Eye (tissue), 1 donor: ENCODE measurements at places on chromosomes 16 and 17.

DNA sequence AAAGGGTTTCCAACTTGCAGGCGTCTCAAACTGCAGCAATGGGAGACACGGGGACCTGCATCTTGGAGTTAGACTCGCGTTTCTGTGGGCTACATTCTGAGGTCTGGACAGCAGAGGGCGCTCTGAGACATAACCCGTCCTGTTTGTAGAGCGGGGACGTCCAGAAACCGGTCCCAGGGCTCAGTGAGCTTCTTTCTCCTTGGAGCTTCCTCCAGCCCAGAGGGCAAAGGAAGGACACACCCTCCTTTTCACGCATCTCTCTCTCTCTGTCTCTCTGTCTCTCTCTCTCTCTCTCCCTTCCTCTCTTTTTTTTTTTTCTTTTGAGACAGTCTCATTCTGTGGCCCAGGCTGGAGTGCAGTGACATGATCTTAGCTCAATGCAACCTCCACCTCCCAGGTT, 19.8 kb downstream of the COX4I1 start:
- peak; percentile 93 for DNase-seq

DNA sequence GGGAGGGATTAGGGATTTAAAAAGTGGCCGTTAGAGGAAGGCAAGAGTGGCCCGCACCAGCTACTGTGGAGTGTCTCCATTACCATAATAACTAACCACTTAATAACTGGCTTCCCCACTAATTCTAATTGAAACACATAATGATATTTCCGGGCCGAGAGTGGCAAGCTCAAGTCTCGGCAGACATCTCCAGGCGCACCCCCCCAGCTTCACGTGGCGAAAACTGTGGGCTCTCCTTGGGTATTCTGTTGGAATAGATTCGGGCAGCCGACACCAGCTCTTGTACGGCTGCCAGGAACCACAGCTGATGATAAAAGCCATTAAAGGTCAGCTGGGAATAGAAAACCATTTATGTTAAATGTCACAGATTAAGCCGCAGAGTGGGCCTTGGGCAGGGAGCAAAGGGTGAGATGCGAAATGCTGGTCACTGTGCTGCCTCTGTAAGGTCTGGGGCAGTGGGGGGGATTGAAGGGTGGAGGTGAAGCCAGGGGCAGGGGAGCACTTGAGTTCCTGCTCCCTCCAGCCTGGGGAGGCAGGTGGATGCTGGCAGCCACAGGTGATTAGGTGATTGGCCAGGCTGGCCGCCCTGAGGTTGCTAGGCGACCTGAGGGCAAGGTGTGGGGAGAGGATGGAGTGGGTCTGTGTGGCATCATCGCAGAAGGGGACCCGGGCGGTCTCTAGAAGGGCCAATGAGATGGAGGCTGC, 115.6 kb upstream of the SDK2 start:
- DNase-seq = peak; percentile 93

DNA sequence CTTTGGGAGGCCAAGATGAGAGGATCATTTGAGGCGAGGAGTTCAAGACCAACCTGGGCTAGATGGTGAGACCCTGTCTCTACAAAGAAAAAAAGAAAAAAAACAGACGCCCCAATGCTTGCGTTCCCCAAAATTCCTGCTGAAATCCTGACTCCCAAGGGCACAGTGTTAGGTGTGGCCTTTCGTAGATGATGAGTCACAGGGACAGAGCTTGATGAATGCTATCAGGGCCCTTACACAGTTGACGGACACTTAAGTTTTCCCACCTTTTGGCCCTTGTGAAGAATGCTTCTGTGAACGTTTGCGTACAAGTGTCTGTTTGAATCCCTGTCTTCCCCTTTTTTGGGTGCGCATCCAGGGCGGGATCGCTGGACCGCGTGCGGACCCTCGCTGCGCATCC, 16.5 kb upstream of the ZNF750 start:
- no peak for DNase-seq

- no peak for DNase-seq
These were observed 17.4 kb downstream of the ARHGAP27 start for GRCh38 chr17:45414990-45415881.

GRCh38 chr16:89507214-89507833, 879 bp upstream of the SPG7 start:
- no peak for DNase-seq

DNA sequence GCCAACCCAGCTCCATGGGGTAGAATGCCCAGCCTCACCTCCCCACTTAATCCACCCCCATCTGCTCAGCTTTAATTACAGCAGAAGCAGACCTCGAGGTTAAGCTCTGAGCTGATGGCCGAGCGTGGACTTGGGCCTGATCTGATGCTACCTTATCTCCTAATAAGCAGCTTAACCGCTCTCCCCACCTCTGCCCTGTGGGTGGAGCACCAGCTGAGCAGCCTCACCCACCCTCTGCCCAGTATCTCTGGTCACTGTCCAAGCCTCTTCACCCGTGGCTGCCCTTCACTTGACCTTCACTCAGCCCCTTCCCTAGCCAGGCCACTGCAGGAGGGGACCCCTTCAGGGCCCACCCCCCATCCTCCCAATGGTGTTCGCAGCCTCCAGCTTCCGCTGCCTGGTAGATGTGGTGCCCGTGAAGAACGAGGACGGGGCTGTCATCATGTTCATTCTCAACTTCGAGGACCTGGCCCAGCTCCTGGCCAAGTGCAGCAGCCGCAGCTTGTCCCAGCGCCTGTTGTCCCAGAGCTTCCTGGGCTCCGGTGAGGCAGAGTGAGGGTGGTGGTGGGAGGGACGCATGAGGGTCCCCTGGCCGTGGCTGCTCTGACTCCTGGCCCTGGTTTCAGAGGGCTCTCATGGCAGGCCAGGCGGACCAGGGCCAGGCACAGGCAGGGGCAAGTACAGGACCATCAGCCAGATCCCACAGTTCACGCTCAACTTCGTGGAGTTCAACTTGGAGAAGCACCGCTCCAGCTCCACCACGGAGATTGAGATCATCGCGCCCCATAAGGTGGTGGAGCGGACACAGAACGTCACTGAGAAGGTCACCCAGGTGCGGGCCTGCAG, 6.8 kb downstream of the KCNH6 start:
- no peak for DNase-seq

- DNase-seq = no peak
These were observed 7.7 kb upstream of the SPATA2L start for GRCh38 chr16:89709166-89709565.

DNA sequence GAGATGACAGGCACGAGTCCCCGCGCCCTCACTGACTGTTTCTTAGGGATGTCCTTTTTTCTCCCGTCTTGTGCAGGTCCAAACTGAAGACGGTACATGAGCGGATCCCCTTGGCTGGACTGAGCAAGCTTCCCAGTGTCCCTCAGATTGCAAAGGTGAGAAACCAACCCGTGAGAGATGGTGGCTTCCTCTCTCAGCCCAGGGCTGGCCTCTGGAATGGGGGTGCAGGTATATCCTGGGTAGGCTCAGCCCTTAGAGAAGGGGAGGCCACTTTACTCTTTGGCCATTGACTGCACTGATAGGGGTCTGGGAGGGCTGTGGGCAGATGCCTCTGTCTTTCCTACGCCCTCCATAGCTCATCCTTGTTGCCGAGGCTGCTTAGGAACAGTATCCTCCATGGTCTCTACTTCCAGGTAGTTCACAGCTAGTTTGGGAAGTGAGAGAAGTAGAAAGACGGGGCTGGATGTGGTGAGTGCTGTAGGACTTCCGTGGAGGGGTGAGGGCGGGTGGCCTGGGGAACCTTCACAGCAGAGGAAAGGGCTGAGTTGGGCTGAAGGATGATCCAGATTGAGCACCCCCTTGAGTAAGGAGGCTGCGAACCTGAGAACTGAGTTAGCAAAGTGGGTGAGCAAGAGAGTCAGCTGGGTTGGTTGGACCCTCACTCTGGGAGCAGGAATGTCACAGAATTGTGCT, 83.0 kb downstream of the OR1D5 start:
- no peak for DNase-seq

- DNase-seq = peak; percentile 83
These were observed 139.5 kb downstream of the CYLD start for GRCh38 chr16:50881331-50881830.

- no peak for DNase-seq
These were observed 1.5 kb downstream of the GAS7 start for GRCh38 chr17:10196941-10197340.

DNA sequence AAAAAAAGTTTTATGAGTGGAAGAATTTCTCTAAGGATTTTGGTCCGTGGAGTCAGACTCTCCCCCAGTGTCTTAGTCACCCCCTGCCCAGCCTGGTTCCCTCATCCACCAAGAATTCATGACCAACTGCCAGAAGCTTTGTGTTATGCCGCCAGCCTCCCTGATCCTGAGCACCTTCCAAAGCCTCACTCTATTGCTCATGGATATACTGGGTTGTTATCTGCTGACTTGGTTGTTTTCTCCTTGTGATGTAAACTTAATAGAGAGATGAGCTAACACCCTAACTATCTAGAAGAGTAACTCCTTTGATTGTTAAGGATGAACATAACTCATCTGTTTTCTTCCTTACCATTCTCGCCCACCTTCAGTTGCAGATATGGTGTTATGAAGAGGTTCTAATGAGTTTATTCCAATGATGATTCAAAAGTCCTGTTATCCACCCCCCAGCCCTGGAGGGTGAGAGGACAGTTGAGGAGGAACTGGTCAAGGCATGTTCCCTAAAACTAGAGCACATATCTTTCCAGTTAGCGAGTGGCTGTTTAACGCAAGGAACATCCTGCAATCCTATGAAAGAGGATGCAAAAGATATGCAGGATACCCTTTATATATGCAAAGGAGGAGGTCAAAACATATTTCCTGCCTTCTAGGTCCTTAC, 1.5 kb upstream of the PSMD3 start:
- DNase-seq = peak; percentile 16

DNA sequence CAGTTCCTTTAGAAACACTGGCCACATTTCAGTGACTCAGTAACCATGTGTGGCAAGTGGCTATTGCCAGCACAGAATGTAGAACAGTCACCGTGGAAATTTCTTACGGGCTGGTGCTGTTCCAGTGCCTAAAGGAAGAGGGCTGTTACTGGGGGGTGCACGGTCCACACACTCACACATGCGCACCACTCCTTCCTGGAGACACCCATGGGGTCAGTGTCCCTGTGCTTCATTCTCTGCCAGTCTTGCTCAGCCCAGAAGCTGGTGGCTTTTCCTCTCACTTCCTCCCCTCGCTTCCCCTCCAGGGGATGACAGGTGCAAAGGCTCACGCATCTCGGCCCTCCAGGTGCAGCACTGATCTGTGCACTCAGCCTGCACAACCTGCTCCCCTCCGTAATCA, 115.6 kb downstream of the CCDC182 start:
- DNase-seq = no peak

- DNase-seq = no peak
These were observed 44.4 kb downstream of the TNRC6A start for GRCh38 chr16:24773771-24774427.

DNA sequence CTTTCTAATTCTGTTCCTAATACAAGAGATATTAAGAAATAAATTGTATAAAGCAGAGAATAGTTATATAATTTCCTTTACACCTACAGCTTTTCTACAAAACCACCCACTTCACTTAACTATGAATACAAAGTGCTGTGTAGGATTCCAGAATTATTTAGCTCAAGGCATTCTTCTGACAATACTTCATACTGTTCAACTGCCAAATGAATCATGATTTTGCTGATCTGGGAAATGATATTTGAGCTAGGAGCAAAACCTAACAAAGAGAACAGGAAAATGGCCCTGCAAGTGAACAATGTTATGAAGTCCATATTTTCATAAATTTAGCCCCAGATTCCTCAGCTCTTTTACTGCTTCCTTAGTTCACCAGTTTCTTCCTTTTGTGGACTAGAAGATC, 12.9 kb downstream of the BBS2 start:
- no peak for DNase-seq

- DNase-seq = no peak
These were observed 19.1 kb downstream of the ZNRF1 start for GRCh38 chr16:75017670-75018525.

DNA sequence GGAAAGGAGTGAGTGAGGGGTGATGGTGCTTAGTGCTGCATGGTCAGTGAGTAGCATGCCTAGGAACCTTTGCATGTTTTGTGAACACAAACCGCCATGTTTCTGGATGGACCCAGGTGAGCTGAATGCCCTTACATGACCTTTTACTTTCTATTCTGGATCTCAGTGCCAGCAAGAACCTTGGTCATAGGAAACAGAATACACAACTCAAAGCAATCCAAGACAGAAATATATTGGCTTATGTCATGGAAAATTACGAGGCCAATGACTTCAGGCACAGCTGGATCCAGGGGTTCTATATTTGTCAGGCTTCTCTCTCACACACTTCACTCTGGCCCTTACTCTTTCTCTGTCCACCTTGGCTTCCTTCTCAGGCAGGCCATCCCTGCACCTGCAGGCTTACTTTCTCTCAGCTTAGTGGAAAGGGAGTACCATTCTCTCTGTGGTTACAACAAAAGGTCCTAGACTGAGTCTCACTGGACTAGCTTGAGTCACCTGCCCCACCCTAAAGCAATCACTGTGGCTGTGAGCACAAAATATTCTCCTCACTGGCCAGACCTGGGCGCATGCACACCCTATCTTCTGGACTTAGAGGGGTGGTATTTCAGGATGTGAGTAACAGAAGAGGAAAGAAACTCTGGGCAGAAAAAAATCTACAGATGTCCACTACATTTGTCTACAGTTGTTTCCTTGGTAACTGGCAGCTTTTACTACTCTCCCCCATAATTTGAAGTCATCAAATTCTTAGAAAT, 20.4 kb upstream of the CPNE2 start:
- no peak for DNase-seq

- no peak for DNase-seq
These were observed 466.5 kb upstream of the MAF start for GRCh38 chr16:80066805-80067580.

GRCh38 chr17:74431568-74432423, at the start of gene GPRC5C:
Gene GPRC5C, plus strand, starts transcription at chr17:74432088. Its CDS starts 7,689 bp downstream, at chr17:74439777.
- peak; percentile 85 for DNase-seq

DNA sequence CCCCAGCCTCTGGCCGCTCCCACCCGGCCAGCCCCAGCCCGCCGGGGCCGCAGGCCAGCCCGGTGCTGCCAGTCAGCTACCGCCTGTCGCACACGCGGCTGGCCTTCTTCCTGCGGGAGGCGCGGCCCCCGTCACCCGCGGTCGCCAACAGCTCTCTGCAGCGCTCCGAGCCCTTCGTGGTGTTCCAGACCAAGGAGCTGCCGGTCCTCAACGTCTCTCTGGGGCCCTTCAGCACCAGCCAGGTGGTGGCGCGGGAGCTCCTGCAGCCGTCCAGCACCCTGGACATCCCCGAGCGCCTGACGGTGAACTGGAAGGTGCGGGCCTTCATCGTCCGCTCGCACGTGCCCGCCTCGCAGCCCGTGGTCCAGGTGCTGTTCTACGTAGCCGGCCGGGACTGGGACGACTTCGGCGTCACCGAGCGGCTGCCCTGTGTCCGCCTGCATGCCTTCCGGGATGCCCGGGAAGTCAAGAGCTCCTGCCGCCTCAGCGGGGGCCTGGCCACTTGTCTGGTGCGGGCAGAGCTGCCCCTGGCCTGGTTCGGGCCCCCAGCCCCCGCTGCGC, 46.8 kb downstream of the TMEM132E start:
- DNase-seq = peak; percentile 50
